ENCODE measurements at places on chromosomes 1 and 21.

- no peak for DNase-seq
Observed at GRCh38 chr1:203456577-203456976, 19.0 kb upstream of the PRELP start.

GRCh38 chr1:208213786-208214185 is 30.4 kb downstream of the PLXNA2 start:
- peak; percentile 23 for DNase-seq

DNA sequence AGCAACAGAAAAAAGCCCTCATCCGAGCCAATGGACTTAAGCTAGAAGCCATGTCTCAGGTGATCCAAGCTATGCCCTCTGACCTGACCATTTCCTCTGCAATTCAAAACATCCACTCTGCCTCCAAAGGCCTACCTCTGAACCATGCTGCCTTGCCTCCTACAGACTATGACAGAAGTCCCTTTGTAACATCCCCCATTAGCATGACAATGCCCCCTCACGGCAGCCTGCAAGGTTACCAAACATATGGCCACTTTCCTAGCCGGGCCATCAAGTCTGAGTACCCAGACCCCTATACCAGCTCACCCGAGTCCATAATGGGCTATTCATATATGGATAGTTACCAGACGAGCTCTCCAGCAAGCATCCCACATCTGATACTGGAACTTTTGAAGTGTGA is 20.7 kb downstream of the NR5A2 start:
- no peak for DNase-seq

GRCh38 chr1:240149484-240150094 is 57.9 kb downstream of the FMN2 start:
- peak; percentile 40 for DNase-seq

DNA sequence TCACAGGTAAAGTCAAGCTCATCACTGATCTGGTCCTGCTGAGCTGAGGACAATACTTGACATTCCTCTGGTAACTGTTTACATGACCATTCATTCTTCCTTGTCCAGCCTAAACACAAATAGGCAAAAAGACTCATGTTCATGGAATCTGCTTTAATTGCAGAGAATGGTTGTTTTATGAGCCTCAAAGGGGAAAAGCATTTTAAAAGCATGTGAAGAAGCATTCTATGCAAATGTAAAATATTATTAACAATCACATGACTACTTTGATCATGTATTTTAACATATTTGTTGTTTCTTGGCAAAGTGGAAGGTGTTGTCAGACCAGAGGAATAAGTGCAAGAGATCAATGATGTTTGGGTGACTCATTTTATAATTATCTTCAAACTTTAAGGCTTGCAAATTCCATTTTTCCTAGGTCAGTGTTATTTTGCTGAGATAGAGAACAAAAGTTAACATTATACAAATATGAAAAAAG is 133.7 kb downstream of the RUNX1 start:
- no peak for DNase-seq

- DNase-seq, result no peak
Observed at GRCh38 chr1:186747661-186748060, 67.4 kb upstream of the PTGS2 start.

GRCh38 chr1:230043081-230043480 is 24.0 kb upstream of the GALNT2 start:
- no peak for DNase-seq

GRCh38 chr1:115493834-115494233 is 147.9 kb upstream of the VANGL1 start:
- no peak for DNase-seq

GRCh38 chr1:181124291-181124751 is 35.8 kb downstream of the IER5 start:
- peak; percentile 40 for DNase-seq

DNA sequence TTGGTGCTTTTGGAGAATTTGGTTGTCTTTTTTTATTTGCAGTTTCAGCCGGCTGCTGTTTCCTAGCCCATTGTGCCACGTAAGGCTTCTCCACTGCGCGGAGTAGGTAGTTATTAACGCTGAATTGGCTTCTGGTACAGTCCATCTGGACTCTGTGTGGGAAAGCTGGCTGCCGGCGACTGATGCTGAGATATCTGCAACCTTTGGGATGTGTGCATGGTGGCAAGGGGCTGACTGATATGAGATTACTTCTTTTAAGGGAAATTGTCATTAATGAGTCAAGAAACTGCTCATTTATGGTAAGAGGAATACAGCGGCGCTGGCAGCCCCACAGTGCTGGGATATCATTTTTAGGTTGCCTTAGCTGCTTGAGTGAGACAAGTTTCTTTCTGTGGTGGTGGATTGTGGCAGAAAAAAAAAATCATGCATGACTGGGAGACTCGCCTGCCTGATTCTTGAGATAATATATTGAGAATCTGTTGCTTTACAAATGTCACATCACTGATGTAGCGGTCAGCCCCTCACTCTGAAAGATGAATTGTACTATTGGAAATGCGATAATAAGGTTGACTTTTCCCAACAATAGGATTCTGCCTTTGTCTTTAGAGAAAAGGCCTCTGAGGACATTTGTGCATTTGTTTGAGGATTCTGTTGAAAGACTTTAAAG is 2.5 kb upstream of the ELAVL4 start:
- DNase-seq, result no peak

- DNase-seq, result no peak
Observed at GRCh38 chr1:205914155-205914507, 29.1 kb downstream of the SLC26A9 start.

DNA sequence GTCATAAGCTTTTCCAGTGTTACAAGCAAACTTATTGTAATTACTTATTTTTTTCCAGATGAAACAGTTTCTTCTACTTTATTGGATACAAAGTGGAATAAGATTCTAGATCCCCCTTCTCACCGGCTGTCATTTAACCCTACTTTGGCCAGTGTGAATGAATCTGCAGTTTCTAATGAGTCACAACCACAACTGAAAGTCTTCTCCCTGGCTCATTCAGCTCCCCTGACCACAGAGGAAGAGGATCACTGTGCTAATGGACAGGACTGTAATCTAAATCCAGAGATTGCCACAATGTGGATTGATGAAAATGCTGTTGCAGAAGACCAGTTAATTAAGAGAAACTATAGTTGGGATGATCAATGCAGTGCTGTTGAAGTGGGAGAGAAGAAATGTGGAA is 95.5 kb downstream of the ZFYVE9 start:
- DNase-seq, result no peak

DNA sequence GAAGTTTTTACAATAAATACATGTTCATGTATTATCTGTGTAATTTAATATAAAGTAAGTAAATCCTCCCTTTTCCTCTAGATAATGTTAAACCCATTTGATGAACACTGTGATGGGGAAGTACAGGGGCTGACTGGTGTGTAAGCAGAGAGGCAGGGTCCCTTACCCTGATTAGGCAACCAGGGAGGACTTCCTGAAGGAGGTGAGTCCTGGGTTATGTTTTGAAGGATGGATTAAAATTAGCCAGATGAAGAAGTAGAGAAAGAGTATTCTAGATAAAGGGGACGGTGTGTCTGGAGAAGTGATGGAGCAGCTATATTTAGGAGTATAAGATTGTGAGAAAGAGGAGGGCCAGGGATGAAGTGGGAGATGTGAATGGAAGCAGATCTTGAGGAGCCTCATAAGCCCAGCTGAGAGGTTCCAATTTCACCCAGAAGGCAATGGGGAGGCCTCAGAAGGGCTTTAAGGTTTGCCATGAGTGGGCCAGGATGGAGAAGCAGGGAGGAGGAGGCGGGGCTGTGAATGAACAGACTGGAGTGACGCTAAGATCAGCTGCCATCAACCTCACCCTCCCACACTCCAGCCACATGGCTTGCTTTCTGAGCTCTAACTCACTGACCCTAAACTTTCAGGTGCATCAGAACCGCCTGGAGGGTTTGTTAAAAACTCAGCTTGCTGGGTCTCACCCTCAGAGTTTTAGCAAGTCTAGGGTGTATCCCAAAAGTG is 30.9 kb upstream of the ID3 start:
- no peak for DNase-seq

DNA sequence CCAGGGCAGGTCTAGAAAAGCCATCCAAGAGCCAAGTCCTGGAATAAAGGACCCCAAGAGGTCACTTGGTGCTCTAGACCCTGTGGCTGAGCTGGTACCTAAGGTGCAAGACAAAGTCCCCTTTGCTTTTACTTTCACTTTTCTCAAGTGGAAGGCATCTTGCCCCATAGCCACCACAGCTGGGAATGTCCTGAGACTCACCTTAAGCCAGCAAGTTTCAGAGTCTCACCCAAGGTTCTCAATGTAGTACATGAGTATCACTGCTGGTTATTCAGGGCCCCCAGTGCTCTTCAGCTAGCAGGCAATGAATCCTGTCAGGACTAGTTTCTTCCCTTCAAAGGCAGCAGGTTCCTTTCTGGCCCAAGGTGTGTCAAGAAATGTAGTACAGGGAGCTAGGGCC is 67.5 kb downstream of the UROD start:
- no peak for DNase-seq

DNA sequence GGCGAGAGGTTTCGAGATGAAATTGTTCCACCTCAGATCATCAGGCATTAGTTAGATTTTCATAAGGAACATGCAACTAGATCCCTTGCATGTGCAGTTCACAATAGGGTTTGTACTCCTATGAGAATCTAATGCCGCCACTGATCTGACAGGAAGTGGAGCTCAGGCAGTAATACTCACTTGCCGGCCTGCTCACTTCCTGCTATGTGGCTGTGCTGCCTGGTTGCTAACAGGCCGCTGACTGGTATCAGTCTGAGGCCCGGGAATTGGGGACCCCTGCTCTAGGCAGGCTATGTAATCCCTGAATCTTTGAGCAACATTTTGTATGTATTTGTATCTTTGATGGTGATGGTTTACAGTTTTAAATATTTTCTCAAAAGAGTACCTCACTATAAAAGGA is 32.5 kb downstream of the XKR8 start:
- DNase-seq, result peak; percentile 47

- no peak for DNase-seq
Observed at GRCh38 chr1:83512373-83513193, 486.3 kb downstream of the TTLL7 start.

DNA sequence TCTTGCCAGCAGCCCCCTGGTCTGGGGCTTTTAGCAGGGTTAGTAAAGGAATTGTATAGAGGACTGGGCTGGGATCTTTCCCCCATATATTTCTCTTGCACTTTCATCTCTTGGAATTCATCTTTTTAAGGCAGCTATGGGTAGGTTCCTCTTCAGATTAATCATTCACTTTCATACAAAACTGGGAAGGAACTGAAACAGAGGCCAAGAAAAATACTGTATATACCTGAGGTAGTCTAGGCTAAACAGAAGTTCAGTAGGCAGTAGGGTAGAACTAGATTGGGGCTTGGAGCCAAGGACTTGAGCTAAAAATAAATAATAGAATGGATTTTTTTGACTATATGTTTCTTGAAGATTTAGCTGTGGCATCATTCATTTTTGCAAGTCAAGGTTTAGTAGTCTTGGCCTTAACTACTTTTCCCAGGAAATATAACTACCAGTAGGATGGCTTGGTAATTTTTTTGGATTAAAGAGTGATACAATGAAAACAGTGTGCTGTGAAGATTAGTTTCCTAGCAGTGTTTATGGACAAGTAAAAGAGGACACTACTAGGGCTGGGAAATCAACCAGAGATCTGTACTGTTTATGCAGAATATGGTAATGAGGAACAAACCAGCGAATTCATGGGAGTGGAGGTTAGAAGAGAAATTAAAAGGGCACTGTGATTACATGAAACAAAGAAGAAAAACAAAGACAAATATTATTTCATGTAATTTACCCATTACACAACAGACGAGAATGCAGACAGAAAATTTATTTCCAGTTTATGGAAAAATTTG is 50.9 kb upstream of the PTGS2 start:
- DNase-seq, result no peak

GRCh38 chr21:38075833-38076587 is 159.8 kb upstream of the KCNJ6 start:
- no peak for DNase-seq

DNA sequence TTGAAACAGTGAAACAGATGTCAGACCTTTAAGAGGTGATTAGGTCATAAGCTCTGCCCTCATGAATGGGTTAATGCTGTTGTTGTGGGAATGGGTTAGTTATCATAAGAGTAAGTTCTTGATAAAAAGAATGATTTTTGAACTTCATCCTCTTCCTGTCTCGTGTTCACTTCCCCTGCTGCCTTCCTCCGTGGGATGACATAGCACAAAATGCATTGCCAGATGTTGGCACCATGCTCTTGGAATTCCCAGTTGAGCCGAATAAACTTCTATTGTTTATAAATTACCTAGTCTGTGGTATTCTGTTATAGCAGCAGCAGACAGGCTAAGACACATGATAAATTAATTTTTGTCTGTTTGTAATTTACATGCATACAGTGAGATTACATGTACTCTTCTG is 112.0 kb upstream of the LRRC7 start:
- peak; percentile 35 for DNase-seq

- no peak for DNase-seq
Observed at GRCh38 chr1:183838221-183838620, 33.3 kb downstream of the RGL1 start.
